ENCODE measurements at places on chromosomes 1 and 21. TPM values are rescaled to one million over a fixed set of nuclear protein-coding genes. Genes with fewer than 3 reads are reported as not detected.
A peak's percentile ranks its signal among the peaks of the same experiment; 100 is the strongest.

Gene SORT1
- 15.8 TPM for polyA plus RNA-seq

DNA sequence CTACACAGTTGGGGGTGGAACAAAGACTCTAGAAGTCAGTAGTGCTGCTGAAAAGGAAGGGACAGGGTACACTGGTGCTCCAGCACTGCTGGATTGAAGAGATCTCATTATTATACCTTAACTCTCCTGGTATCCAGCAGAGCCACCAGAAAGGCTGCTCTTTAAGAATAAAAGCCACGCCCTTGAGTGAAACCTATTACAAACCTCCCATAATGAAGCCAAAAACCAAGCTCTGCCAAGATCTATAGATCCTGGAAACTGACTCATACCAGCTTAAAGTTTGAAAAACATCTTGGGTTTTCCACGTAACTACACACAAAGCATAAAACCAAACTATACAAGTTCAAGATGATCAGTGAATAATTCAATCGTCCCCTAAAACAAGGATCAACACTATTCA lies 38.0 kb downstream of the ADSS2 start:
- peaks cover 38% of the 10 kb centered on the region for H3K36me3 ChIP-seq
- H3K27me3 ChIP-seq, result no peaks in the 10 kb centered on the region
- no peaks in the 10 kb centered on the region for H3K4me1 ChIP-seq
- H3K27ac ChIP-seq, result no peak overlapping the region
- no peak for DNase-seq
- H3K4me3 ChIP-seq, result no peak overlapping the region

DNA sequence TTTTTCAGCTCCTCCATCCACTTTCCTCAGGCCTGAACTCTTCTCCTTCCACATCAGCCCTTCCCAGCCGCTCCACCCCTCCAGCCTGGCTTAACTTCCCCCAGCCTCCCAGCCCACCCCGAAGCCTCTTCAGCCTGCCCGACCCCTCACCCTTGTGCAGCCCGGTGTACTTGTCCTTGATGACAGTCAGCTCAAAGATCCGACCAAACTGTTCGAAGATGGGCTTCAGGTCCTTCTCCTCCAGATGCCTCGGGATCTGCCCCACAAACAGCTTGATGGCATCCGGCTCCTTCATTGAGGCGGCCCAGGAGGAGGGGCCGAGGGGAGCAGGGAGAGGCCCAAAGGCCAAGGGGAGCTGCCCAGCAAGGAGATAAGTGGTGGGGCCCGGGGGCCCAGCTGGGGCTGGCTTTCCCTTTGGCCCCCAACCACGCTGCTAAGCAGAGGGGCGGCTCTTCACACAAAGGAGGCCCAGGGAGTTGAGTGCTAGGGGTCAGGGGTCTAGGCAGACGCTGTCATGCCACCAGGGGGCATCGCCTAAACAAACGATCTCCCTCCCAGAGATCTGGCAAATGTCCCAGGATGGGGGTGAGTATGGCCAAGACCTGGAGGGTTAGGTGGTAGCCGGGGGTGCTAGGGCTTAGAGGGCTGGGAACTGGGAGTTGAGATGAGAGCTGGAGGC lies 738 bp downstream of the CELF3 start:
- H3K27ac ChIP-seq, result no peak overlapping the region
- no peak overlapping the region for H3K4me3 ChIP-seq
- H3K27me3 ChIP-seq, result peaks cover 86% of the 10 kb centered on the region
- H3K4me1 ChIP-seq, result peaks cover 2% of the 10 kb centered on the region
- no peak for DNase-seq

GRCh38 chr21:40901691-40902090 lies 54.7 kb upstream of the DSCAM start:
- H3K27me3 ChIP-seq, result no peaks in the 10 kb centered on the region
- H3K4me1 ChIP-seq, result no peaks in the 10 kb centered on the region
- DNase-seq, result no peak
- no peak overlapping the region for H3K27ac ChIP-seq
- no peak overlapping the region for H3K4me3 ChIP-seq
- no peaks in the 10 kb centered on the region for H3K36me3 ChIP-seq

- no peaks in the 10 kb centered on the region for H3K36me3 ChIP-seq
- DNase-seq, result no peak
- H3K27me3 ChIP-seq, result no peaks in the 10 kb centered on the region
- no peak overlapping the region for H3K27ac ChIP-seq
Measured at GRCh38 chr1:153509729-153510354, 25.9 kb downstream of the S100A6 start.

- H3K27ac ChIP-seq, result no peak within 1 kb of the TSS
- H3K4me1 ChIP-seq, result no peaks in the 10 kb centered on the region
- peaks cover 31% of the 10 kb centered on the region for H3K27me3 ChIP-seq
Measured at GRCh38 chr1:202160377-202160940, at the start of gene PTPN7. Gene PTPN7 (minus strand): TSS chr1:202160602. CDS start chr1:202159402, 1,200 bp downstream.

DNA sequence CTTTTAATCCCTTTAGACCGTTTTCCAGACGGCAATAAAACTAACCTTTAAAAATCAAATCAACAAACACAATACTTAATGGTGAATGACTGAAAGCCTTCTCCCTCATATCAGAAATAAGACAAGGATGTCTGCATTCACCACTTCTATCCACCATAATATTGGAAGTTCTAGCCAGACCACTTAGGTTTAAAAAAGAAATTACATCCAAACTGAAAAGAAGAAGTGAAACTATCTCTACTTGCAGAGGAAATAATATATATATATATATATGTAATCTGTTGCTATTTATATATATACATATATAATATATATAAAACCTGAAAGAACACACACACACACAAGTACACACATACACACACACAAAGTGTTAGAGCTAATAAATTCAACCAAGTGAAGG lies 100.4 kb downstream of the BRINP3 start:
- H3K4me1 ChIP-seq, result no peaks in the 10 kb centered on the region
- DNase-seq, result no peak
- H3K36me3 ChIP-seq, result no peaks in the 10 kb centered on the region
- H3K4me3 ChIP-seq, result no peak overlapping the region
- H3K27me3 ChIP-seq, result no peaks in the 10 kb centered on the region

GRCh38 chr1:174982971-174983689 lies 16.6 kb upstream of the CACYBP start:
- H3K4me3 ChIP-seq, result no peak overlapping the region
- H3K36me3 ChIP-seq, result no peaks in the 10 kb centered on the region
- H3K4me1 ChIP-seq, result no peaks in the 10 kb centered on the region
- H3K27ac ChIP-seq, result no peak overlapping the region

DNA sequence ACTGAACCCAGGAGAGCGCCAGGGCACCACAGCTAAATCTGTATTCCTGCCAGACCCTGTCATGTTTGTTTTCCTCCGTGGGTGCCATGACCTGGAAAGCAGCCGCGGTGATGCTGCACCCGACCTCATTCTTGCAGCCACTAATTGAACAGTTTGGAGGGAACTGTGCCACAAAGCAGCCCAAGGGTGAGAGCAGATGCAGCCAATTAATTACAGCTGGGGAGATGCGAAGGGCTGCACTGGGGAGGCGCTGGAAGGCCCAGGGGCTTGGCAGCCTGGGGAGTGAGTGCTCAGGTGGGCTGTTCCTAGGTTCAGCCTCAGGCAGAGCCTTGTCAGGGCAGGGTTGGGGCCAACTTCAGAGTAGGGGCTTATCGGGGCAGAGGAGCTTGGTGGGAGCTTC lies 158.4 kb upstream of the CD34 start:
- H3K36me3 ChIP-seq, result no peaks in the 10 kb centered on the region
- DNase-seq, result no peak
- H3K4me1 ChIP-seq, result no peaks in the 10 kb centered on the region
- H3K4me3 ChIP-seq, result no peak overlapping the region
- no peak overlapping the region for H3K27ac ChIP-seq

DNA sequence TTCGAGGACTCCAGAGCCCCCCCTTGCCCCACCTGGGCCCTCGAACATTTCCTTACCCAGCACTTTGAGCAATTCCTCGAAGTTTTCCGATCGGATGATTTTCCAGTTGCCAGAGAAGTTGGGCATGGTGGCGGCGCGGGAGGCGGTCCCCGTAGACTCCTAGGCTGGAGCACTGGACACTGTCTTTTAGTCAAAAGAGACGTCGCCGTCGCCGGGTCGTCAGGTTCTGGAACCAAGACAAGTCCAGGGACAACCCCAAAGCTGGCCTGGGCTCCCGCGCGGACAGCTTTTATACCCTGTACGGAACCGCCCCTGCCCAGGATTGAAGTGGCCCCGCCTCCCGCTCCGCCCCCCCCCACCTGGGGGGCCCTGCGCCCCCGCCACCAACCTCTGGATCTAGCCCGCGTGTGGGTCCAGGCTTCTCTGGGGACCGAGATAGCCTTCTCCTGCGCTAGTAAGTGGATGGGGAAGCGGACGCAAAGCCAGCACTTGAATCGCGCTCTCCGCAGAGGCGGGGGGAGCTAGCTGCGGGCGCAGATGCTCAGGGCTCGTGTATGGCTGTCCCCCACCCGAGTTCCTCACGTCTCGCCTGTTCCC lies at the start of gene CRABP2:
Gene CRABP2, minus strand, starts transcription at position 263 of the 597 bp plus-strand sequence. Its CDS starts 137 bp downstream, at position 126.
- peak within 1 kb of the TSS; percentile 15 for H3K4me3 ChIP-seq
- peak within 1 kb of the TSS; percentile 10 for H3K27ac ChIP-seq
- DNase-seq, result no peak
- no peaks in the 10 kb centered on the region for H3K36me3 ChIP-seq
- H3K27me3 ChIP-seq, result peaks cover 5% of the 10 kb centered on the region

GRCh38 chr1:100050139-100050538 lies 80.3 kb downstream of the SLC35A3 start:
- no peaks in the 10 kb centered on the region for H3K27me3 ChIP-seq
- peaks cover 1% of the 10 kb centered on the region for H3K36me3 ChIP-seq
- peak overlapping the region; percentile 56 for H3K27ac ChIP-seq
- peaks cover 2% of the 10 kb centered on the region for H3K4me1 ChIP-seq
- no peak for DNase-seq

Gene HSD3B1
- not detected for polyA plus RNA-seq

- peaks cover 15% of the 10 kb centered on the region for H3K4me1 ChIP-seq
- H3K27me3 ChIP-seq, result no peaks in the 10 kb centered on the region
- H3K4me3 ChIP-seq, result no peak overlapping the region
Measured at GRCh38 chr1:205256951-205257625, 29.3 kb downstream of the TMCC2 start.

DNA sequence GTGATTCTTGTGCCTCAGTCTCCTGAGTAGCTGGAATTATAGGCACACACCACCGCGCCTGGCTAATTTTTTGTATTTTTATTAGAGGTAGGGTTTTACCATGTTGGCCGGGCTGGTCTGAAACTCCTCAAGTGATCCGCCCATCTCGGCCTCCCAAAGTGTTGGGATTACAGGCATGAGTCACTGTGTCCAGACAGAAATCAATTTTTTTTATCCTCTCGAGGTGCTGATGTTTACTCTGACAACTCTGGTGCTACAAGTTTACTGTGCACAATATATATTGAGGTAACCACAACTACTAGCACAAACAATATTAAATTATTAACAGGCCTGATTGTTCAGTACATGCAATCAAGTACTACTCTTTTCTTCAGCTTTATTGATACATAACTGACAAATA lies 39.7 kb downstream of the F13B start:
- H3K36me3 ChIP-seq, result no peaks in the 10 kb centered on the region
- H3K4me3 ChIP-seq, result no peak overlapping the region
- DNase-seq, result no peak
- no peak overlapping the region for H3K27ac ChIP-seq
- H3K27me3 ChIP-seq, result no peaks in the 10 kb centered on the region

Gene KLF17
- 0.14 TPM for polyA plus RNA-seq

- no peaks in the 10 kb centered on the region for H3K36me3 ChIP-seq
- no peaks in the 10 kb centered on the region for H3K27me3 ChIP-seq
- peaks cover 4% of the 10 kb centered on the region for H3K4me1 ChIP-seq
- H3K27ac ChIP-seq, result no peak overlapping the region
- DNase-seq, result peak; percentile 74
- no peak overlapping the region for H3K4me3 ChIP-seq
Measured at GRCh38 chr1:67847466-67847865, 14.2 kb upstream of the GNG12 start.

GRCh38 chr1:2306151-2306978 lies 78.2 kb downstream of the SKI start:
- no peaks in the 10 kb centered on the region for H3K27me3 ChIP-seq
- peaks cover 64% of the 10 kb centered on the region for H3K36me3 ChIP-seq
- H3K4me3 ChIP-seq, result no peak overlapping the region
- DNase-seq, result no peak

GRCh38 chr1:12057382-12057781 lies 5.7 kb upstream of the TNFRSF8 start:
- H3K27ac ChIP-seq, result no peak overlapping the region
- peaks cover 27% of the 10 kb centered on the region for H3K27me3 ChIP-seq
- no peak overlapping the region for H3K4me3 ChIP-seq
- H3K36me3 ChIP-seq, result no peaks in the 10 kb centered on the region
- peak; percentile 23 for DNase-seq

DNA sequence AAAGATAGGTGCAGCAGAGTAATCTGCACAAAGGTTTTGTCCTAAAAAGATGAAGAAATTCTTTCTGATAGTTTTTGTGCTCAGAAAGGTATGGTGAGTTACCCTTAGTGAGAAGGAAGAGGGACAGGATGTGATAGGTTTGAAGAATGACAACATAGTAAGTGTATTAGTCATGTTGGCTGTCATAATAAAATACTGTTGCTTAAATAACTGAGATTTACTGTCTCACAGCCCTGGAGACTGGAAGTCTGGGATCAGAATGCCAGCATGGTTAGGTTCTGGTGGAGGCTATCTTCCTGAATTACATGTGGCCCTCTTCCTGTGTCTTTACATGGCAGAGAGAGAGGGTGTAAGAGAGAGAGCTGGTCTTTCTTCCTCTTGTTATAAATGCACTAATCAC lies 965.2 kb downstream of the TTLL7 start:
- no peak overlapping the region for H3K27ac ChIP-seq
- no peaks in the 10 kb centered on the region for H3K36me3 ChIP-seq
- DNase-seq, result no peak

DNA sequence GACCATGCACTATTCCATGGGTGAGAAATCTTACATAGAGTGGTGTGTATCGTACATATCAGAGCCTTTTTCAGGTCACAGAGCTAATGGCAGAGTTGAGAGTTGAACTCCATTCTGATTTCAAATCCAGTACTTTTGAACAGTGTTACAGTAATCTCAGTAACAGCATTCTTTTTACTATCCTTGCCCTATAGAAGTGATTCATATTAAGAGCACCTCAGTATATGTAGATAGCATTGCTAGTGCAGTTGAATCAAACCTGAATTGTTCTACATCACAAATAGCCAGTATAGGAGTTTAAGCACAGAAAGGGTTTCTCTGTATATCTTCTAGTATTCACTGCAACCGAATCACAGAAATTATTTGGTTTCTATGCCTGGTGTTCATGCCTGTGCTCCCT lies 11.4 kb upstream of the GBP6 start:
- H3K27ac ChIP-seq, result no peak overlapping the region
- no peaks in the 10 kb centered on the region for H3K36me3 ChIP-seq
- H3K27me3 ChIP-seq, result no peaks in the 10 kb centered on the region
- no peaks in the 10 kb centered on the region for H3K4me1 ChIP-seq

GRCh38 chr21:33032434-33033047 lies 6.8 kb downstream of the OLIG2 start:
- H3K27ac ChIP-seq, result no peak overlapping the region
- no peak overlapping the region for H3K4me3 ChIP-seq
- H3K36me3 ChIP-seq, result no peaks in the 10 kb centered on the region
- DNase-seq, result no peak
- peaks cover 73% of the 10 kb centered on the region for H3K27me3 ChIP-seq

DNA sequence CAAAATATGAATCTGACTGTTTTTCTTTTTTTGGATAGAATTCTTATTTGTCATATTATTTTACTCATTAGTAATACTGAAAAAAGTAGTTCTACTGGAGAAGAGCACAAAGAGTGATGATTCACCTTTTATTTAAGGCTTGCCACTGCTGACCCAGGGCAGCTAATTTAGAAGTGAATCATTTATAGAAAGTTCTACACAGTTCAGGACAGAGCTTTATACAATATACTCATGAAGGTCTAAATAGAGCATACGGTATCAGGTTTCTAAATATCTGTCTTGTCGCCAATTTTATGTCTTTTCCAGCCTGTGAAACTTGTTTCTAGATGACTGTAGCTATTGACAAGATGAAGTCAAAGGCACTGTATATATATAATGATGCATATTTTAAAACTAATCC lies 25.0 kb downstream of the GIPC2 start:
- peaks cover 1% of the 10 kb centered on the region for H3K4me1 ChIP-seq
- H3K36me3 ChIP-seq, result no peaks in the 10 kb centered on the region
